ENCODE measurements at places on chromosomes 13 and 19. TPM values are rescaled to one million over a fixed set of nuclear protein-coding genes. Genes with fewer than 3 reads are reported as not detected.

Gene ZNF541
- not detected for total RNA-seq

Gene TEKTIP1
- total RNA-seq, result not detected

Gene ARL11
- total RNA-seq, result not detected

Gene ZNF726
- total RNA-seq, result 0.44 TPM

Gene POP4
- 194 TPM for total RNA-seq

Gene CRTC1
- total RNA-seq, result 4.8 TPM

Gene FKRP
- 20.0 TPM for total RNA-seq

Gene NLRP5
- not detected for total RNA-seq

Gene SSBP4
- total RNA-seq, result 49.6 TPM

Gene TCF3
- 62.1 TPM for total RNA-seq

Gene DDA1
- total RNA-seq, result 67.4 TPM

Gene ESD
- 87.8 TPM for total RNA-seq

Gene KIR3DL2
- total RNA-seq, result not detected

Gene ZNF575
- 3.4 TPM for total RNA-seq

Gene PPM1N
- 7.4 TPM for total RNA-seq

Gene VSTM2B
- not detected for total RNA-seq

Gene ZNF345
- 0.04 TPM for total RNA-seq

Gene KASH5
- not detected for total RNA-seq

Gene ZNF560
- total RNA-seq, result not detected
